Ecto neural progenitor cell (in vitro differentiated cells): ENCODE measurements at places on chromosomes 3 and 15.

DNA sequence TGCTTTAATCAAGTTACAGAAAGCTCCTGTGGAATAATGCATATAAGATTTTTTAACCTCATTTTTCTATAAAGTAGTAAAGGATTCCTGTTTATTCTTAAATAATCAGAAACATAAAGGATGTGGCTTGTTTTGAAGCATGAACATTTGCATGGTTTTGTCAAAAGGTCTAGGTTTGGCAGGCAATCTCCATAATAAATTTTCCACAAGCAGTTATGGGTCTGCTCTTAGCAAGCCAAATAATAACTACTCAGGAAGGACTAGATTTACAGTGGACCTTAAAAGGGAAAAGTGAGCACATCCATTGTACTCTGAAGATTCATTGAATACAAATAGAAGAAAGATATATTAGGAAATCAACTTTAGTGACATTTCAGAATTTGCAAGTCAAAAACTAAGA is 407.3 kb upstream of the CBLB start:
- no peak for DNase-seq

- no peak for DNase-seq
Measured at GRCh38 chr3:52077925-52078324, 21.6 kb upstream of the DUSP7 start.

DNA sequence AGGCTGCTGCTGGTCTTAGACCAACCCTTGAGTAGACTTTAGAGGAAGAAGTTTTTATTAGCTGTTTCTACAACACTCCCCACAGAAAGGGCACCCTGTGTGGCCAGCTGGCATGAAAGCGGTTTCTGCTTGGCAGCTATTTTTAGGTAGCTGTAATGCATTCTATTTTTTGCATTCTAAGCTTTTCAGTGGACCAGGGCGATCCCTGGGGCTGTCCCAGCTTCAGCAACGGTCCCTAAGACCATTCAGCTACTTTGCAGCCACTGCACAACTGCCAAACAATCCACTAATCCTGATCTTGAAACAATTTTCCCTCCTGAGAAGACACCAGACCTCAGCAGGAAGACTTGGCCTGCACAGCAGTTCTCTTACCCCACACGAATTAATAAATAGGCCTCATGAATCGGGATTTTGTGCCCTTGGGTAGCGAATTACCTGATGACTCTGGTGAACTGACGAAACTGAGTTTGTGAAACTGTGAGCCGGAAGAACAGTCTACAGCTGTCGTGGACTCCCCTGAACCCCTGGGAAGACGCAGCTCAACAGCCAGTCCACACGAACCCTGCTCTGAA is 14.6 kb upstream of the TFRC start:
- no peak for DNase-seq

DNA sequence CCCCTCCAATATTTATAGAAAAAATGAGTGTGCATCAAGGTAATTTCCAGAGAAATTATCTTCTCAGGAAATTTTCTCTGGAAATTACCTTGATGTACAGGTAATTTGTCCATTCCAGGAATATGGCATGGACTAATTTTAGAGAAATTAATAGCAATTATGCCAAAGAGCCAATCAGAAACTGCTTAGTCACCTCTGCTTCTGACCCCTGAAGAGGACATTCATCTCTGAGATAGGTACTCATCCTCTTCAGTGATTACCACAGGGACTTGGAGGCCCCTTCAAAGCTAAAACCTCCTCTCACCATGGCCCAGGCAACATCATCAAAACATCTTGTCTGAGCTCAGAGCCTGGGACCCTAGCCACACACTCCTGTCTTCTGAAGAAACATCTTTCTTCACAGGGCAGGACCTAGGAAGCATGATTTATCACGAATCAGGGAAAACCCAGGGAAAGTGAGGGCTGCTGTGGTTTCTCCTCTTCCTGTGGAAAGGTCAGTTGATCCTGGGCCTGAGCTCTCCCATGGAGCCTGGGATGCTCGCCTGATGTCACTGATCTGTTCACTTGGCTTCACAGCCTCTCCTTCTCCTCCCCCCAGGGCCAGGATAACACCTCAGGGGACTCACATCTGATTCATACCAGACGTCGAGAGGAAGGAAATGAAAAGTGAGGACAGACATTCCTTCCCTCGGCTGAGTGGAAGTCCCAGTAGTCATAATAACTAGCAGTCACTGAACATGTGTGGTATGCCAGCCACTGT is 210.5 kb downstream of the DTWD1 start:
- DNase-seq: no peak

DNA sequence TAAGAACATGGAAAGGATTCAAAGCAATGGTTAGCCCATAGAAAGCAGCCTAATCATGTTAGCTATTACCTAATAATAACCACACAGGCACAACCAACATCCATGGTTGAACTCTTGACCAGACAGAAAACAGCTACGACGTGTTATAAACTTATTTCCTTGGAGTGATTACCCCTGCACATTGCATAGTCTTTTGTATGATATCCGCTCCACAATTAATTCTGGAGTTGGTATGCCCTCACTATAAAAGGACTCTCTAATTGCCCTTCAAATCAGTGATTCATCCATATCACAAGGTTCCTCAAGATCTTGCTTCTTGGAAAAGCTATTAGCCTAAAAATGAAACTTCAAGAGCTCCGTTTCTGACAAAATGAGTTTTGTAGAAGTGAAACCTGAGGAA is 117.9 kb downstream of the SYNPR start:
- no peak for DNase-seq

- DNase-seq: no peak
Measured at GRCh38 chr15:51103330-51103729, 8.6 kb upstream of the TNFAIP8L3 start.

DNA sequence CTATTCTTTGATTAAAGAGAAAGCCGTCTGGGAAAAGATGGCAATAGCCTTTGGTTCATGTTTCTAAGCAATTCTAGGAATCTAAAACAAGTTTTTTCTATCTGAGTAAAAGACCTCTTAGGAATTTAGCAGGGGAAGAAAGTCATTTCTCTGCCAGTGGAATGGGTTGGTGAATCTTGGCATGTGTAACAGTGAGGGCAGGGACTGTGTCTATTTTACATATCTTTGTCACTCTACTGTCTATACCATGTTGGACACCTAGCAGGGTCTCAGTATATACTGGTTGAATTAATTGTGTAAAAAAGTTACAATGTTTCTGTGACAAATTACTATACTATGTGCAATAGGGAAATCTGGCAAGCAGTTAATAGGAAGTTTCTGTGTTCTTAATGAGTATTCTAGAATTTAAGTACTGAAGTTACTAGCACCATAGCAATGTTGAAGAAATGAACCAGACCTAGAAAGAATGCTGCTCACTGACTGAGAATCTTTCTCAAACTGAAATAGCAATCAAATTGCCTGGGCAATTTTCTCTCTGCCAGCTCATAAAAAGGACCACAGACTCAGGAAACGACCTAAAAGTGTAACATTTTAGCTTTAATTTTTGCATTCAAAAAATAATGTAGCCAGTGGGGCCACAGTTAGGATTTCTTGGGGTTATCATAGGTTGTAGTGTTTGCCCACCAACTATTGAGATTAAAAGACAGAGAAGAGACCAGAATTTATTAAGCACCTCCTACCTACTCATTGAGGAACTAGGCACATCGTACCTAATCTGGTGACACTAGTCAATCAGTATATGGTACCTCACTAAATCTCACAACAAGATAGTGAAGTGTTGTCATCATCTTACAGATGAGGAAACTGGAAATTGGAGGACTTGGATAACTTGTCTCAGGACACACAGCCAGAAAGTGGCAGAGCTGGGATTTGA is 56.2 kb upstream of the LEKR1 start:
- no peak for DNase-seq

DNA sequence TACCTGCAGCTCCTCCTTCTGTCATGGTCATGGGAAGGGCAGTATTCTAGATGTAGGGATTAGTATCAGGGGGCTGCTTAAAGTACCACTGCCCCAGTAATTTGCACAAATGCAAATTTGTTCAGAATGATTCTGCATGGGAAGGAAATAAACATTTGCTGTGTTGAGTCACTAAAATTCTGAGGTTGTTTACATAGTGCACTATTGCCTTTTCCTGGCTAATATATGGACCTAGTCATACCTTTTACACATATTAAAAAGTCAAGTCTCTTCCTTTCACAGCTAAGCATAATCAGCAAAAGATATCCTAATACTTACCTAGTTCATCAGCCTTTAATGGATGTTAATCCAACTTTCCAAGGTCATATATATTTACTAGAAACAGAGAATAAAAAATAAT is 746.4 kb upstream of the NR2F2 start:
- no peak for DNase-seq

DNA sequence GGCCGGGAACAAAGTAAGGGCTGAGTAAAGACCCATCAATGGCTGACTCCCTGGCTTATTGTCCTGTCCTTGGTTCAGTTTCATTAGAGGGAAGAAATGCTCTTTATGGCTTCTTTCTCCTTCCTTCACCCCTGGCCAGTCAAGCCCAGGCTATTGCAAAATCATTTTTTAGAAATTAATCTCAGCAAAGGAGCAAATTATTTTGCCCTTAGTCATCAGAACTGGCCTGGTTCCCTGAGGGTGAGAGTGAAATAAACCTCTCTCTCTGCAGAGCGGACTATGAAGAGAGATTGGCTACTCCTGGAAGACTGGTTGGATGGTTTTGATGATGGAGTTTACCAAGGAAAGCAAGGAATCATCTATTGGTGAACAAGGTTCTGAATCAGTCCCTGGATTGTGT is 52.7 kb upstream of the OXTR start:
- DNase-seq: no peak

- no peak for DNase-seq
Measured at GRCh38 chr15:41024131-41024530, 70.9 kb downstream of the CHAC1 start.

DNA sequence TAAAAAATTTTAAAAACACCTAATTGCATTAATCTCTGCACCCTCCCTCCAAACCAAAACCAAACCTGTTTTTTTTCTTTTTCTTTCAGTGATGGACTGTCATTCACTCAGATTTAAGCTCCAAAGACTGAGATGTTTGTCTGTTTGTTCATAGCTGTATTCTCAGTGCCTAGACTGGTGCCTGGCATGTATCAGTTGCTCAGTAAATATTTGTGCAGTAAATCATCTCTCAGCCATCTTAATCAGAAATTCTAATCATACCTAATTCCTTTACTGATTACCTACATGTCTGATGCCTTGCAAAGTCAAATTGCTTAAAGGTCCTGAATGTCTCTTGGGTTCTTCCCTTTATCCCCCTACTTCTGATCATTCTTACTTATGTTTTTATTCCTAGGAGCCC is 138.8 kb downstream of the ZNF609 start:
- no peak for DNase-seq

DNA sequence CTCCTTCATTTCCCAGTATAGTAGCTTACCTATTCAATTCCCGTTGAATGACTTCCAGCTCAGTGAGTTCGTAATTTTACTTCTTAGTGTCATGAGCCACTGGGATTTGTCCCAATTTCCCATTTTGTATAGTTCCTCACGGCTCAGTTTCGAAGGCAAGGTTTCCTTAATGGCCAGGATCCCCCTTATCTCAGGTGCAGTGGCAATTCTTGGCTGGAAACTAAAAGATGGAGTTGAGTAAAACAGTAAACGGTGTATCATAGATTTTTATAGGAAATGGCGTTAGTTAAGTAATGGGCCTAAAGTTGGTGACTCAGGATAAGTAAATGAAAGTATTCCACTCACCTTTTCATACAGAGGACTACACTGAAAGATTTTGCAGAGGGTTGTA is 522 bp upstream of the LMLN start:
- no peak for DNase-seq

DNA sequence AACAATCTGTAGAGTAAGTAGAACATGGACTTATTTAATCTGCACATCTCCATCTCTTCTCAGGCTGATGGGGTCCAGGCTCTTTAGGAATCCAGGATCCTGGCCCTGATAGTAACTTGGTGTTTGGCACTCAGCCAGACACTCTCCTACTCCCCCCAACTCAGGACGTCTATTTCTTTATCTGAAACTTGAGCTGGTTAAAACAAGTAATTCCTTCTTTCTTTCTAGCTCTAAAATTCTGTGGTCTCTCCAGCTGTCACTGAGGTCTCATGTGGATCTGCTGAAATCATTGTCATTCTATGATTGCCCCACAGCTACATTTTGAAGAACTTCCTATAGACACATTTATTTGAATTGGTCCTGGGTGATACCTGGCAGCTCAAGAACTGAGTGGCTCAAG is 59.0 kb downstream of the TP63 start:
- no peak for DNase-seq

- DNase-seq: no peak
Measured at GRCh38 chr3:12054245-12054644, 50.1 kb downstream of the SYN2 start.

- no peak for DNase-seq
Measured at GRCh38 chr15:60417112-60417511, 19.3 kb upstream of the ANXA2 start.

DNA sequence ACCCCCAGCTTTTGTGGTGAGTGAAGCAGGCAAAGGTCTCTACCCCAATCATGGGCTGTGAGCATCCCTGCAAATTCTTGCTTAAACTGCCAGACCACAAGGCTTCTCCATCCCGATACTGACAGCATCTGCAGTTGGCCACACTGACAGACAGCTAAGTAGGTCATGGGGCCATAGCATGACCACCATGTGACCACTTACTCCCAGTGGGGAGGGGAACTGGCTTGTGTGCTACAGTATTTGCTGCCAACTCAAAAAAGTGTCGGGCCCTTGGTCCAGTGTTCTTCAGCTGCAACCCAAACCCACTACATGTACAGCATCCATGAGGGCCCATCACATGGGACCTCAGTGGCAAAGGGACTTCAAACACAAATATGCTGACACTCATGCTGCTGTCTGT is 103.4 kb downstream of the SEC22A start:
- DNase-seq: no peak

GRCh38 chr3:22585504-22585903 is 617.6 kb upstream of the UBE2E2 start:
- DNase-seq: no peak

GRCh38 chr3:125245521-125245920 is 33.0 kb upstream of the SLC12A8 start:
- DNase-seq: no peak

DNA sequence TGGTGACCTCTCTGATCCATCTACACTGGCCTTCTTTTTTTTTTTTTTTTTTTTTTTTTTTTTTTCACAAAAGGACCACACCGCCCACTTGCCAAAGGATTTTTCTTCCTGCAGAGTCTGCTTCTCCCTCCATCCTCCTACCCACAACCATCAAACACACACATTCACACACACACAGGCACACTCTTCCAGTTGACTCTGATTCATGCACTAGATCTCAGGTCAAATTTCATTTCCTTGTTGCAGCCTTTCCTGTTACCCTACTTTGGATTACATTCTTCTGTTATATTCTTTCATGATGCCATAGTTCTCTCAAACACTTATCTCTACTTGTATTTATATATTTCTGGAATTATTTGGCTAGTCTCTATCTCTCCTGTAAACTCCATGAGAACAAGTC is 133.9 kb downstream of the STAC start:
- DNase-seq: no peak

GRCh38 chr15:63133786-63134185 is 12.1 kb downstream of the LACTB start:
- DNase-seq: no peak

DNA sequence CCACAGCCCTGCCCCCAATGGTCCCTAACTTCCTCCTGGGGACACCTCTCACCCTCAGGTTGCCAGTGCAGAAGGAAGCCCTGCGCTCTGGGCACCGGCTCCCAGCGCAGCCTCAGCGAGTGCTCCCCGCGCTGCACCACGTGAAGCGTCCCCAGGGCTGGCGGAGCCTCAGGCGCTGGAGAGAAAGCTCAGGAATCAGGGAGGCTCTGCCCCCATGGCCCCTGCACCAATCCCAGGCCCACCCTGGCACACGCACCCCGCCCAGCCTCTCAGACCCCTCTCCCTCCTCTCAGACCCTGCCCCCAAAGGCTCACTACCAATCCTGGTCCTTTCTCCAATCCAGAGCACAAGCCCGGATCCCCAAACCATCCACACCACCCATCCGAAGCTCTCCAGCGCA is 6.9 kb downstream of the COL7A1 start:
- no peak for DNase-seq
